EL (cell line): ENCODE measurements at places on chromosomes 7 and 10.

DNA sequence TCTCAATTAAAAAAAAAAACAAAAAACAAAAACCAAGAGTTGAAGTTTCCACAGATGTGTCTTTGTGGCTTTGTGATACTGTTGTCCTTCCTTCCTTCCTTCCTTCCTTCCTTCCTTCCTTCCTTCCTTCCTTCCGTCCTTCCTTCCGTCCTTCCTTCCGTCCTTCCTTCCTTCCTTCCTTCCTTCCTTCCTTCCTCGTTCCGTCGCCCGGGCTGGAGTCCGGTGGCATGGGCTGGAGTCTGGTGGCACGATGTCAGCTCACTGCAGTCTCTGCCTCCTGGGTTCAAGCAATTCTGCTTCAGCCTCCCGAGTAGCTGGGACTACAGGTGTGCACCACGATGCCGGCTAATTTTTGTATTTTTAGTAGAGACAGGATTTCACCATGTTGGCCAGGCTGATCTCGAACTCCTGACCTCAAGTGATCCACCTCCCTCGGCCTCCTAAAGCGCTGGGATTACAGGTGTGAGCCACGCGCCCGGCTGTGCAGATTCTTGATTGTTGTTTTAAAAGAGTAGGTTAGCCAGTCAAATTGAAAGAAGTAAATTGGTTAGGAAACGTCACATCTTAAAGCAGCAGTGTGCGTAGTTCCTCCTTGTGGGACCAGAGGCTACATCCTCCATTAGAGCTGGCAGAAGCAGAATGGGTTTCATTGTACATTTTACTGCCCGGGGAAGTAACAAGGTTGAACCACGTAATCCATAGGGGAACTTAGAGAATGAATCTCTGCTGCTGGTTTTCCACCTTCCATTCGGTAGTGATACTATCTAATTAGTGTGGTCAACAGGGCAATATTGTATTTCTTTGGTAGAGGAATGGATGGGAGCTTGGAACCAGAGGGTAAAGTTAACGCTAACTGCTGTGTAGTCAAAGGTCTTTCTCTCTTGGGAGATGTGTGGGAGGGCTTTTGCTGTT, 20.6 kb downstream of the DNAJB6 start:
- no peak for DNase-seq

DNA sequence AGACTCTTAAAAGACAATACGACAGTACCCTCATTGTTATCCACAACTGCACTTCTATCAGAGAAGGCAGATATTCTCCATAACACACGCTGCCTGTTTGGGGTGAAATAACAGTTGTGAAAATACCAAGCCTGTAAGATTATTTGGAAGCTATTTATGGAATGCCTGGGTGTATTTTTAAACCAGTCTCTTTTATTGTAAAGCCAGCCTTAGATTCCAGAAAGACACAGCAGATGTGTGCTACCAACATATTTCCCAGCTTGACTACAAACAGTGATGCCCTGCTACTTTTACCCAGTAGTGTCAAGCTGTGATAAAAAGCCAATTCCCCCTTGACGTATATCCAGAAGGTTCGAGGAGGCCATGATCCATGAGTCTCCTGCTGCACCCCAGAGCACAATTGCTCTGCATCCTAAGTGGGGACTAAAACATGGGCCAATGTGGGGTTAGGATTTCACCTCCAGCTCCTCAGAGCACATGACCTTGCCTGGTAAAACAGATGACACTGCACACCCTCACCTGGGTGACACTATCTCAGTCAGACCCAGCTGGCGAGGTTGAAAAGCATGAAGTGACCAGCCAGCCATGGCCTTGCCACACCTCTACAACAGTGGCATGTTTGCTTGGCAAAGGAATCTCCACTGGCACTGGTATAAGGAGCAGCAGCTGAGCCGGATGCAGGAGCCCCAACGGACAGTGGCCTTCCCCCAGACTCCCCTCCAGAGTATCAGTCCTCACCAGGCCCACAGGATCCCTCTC, 62.2 kb downstream of the GFRA1 start:
- peak; percentile 20 for DNase-seq

DNA sequence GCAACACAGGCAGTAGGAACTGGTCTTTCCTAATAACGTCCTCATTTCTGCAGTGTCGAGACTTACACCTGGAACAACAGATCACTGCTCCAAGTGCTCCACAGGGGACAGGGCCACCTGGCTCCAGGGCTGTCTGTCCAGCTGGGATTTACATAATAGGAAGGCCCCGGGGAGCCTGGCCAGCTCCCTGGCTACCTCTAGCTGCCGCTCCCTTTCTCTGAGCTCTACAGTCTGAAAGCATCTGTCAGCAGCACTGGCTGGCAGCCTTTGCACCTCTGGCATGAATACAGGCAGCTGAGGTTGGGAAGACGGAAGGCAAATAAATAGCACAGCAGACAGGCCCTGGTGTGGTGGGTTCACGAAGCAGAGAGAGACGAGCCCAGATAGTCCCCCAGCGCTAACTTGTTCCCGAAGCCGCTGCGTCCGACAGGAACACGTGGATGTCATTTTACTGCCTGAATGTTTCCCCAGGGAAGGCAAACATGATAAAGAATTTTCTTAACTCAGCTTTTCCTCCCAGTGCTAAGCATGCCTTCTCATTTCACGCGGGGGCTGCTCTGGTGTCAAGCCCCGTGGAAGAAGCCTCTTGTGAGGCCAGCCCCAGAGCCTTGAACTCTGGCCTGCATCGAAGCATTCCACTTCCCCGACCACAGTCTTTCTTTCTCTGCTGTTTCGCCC, 105.4 kb downstream of the ITIH5 start:
- DNase-seq, result no peak

DNA sequence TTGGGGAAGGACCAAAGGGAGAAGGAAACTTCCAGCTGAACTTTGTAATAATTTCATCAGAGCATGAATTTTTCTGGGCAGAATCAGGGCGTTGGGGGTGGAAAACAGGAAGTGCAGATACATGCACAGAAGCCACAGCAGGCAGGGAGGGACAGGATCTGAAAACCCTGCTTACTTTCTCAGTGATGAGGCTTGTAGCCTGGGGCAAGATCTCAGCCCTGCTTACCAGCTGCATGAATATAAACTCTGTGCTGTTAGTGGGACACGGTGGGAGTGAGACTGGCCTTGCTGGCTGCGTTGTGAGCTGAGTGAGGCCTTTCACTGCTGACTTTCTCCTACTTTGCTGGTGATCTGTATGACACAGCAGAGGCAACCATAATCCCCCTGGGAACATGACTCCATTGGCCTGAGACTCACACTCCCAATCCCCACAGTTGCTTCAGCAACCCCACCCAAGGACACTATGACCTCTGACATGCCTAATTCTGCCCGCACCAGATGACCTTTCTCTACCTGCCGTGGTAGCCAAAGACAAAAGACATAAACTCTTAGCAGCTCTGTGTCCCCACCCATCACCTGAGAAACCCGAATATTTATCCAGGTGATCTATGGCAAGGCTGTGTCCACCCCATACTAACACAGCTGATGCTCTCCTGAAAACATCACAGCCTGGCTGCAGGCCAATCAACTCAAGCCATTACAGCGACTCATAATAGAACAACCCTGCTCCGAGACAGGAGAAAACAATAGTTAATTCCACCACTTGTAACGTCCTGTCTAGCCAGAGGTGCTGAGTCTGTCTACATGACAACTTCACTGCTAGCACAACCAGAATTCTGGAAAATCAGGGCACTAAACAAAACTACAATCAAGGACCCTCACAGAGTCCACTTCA, 190.7 kb upstream of the CHRM2 start:
- peak; percentile 92 for DNase-seq

GRCh38 chr10:38156416-38157269, 62.5 kb downstream of the ZNF37A start:
- no peak for DNase-seq

GRCh38 chr10:22252801-22253579, 35.2 kb upstream of the EBLN1 start:
- peak; percentile 31 for DNase-seq

- DNase-seq, result peak; percentile 17
Observed at GRCh38 chr10:95467162-95467599, 94.0 kb downstream of the SORBS1 start.

DNA sequence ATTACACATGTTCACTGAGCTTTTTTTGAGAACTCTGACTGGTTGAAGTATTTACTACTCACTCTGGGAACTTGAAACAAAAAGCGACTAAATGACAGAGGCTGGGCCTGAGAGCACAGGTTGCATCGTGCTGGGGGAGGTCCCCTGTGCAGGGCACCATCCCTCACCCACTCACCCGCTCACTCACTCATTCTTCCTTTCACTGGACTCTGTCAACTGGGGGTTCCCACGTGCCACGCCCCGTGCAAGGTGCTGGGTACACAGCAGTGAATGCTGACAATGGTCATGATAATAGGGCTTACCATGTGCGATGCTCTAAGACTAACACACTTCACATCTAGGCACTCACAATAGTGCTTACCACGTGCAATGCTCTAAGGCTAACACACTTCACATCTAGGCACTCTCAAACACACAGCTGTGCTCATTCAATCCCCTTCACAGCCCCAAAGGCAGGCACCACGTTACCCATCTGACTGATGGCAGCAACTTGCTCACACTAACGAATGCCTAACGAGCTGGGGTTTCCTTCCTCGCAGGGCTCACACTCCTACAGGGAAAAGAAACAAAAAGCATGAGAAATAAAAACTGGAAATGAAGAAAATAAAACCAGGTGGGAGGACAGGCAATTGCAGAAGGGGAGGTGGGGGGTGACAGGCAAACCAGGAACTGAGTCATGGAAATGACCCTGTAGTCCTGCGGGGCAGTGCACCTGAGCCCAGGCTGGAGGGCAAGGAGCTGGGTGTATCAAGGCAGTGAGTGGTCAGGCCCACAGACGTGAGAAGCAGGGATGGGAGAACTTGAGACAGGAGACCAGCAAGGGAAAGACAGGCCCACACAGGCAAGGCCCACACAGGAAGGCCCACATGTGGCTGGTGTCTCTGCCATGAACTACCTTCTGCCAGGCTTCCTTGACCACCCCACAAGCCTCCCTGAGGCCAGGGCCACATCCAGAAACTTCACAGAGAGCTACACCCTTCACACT, 147.0 kb upstream of the FAM20C start:
- no peak for DNase-seq

DNA sequence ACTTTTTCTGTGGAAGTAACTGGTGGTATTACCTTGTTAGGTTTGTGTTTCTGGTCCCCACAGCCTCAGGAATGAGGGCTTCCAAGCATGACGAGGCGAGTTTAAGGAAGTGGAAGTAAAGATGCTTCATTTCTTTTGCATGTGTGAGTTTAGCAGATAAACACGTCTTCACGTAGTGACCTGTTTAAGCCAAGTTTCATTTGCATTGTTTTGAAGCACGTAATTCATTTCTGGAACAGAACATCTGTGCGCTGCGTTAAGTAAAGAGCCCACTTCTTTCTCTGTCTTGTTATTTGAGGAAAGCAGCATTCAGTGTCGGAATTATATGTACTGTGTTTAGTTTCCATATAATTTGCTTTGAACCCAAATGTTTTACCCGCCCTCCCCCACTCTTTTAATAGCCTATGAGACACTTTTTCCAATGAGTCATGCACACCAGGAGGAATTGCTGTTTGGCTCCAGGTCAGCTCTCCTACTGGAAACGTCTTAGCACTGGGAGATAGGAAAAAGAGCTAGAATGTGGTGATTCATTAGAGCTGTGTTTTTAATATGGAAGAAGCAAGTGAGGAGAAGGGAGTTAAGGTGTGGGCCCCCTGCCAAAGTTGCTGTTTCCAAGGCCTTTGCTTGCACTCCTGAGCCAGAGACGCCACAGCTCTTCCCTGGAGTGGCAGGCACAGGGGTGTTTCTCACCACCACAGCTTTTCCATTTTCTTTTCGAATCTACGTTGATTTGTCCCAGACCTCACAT, 36.7 kb downstream of the BTBD16 start:
- DNase-seq, result peak; percentile 92

DNA sequence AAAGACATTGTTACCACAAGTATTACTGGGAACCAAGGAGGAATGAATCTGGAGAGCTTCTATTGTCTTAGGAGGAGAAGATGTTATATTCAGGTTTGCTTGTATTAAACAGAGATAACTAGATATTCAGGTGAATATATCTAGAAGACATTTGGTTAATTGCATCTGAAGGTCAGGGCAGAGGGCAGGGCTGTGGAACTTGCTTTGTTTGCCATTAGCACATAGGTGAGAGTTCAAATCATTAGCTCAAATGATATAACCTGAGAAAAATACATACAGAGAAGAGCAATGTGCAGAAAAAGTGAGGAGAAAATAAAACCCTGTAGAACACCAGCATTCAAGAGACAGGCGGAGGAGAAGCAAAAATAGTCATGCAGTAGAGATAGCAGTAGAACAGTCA, 116.8 kb downstream of the DNAJB9 start:
- DNase-seq, result no peak

DNA sequence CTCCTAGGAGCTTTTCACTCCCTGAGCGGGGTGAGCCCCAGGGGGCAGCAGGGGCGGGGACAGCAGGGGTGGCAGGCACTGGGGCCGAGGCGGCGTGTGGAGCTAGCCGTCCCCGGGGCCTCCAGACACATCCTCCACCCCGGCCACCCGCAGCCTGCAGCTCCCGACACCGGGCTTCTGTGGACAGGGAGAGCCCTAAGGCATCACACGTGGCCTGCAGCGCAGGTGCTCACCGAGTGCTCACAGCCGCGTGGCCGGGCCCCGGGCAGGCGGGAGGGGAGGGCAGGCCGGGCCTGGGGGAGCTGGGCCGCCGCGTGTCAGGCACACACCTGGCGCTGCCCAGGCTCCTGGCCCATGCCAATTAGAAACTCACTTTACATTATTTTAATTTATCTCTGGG, 51.4 kb downstream of the MICALL2 start:
- DNase-seq, result no peak

- DNase-seq, result no peak
Observed at GRCh38 chr10:78405736-78406135, 372.1 kb downstream of the RPS24 start.

- peak; percentile 86 for DNase-seq
Observed at GRCh38 chr10:73772281-73773151, 9.3 kb upstream of the CHCHD1 start.

GRCh38 chr10:93160829-93161228, 87.1 kb downstream of the CYP26A1 start:
- DNase-seq, result peak; percentile 85

DNA sequence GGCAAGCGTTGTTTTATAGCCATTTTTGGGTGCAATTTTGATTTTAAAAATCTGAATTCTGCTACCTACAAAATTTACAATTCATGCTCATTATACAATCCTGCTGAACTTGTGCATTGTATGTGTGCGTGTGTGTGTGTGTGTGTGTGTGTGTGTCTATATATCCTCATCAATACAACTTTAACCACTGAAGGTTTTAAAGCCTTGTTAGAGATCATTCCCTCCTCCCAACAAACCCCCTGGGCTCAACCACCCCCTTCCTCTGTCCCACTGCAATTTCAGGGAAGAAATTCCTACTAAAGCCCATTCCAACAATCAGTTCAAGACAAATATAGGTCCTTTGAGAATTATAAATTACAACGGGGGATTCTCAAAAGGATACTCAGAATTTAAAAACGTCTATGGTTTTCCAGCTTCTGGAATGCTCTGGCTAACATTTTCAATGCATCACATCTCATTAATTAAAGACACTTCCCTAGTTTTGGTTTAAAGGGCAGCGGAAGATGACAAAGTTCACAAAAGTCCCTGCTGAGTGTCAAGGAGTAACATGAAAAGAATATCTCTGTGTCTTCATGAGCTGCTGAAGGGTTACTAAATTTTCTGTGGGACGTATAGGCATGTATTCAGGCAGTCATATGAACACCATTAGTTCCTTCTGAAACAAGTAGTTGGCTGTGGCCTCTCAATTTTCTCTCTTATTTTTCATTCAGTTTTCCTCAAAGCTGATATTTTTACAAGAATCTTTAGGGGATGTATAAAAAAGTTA, 889 bp upstream of the SEMA3A start:
- peak; percentile 23 for DNase-seq
